GM13976 (cell line): ENCODE measurements at places on chromosomes 4 and X.
A peak's percentile ranks its signal among the peaks of the same experiment; 100 is the strongest.

DNA sequence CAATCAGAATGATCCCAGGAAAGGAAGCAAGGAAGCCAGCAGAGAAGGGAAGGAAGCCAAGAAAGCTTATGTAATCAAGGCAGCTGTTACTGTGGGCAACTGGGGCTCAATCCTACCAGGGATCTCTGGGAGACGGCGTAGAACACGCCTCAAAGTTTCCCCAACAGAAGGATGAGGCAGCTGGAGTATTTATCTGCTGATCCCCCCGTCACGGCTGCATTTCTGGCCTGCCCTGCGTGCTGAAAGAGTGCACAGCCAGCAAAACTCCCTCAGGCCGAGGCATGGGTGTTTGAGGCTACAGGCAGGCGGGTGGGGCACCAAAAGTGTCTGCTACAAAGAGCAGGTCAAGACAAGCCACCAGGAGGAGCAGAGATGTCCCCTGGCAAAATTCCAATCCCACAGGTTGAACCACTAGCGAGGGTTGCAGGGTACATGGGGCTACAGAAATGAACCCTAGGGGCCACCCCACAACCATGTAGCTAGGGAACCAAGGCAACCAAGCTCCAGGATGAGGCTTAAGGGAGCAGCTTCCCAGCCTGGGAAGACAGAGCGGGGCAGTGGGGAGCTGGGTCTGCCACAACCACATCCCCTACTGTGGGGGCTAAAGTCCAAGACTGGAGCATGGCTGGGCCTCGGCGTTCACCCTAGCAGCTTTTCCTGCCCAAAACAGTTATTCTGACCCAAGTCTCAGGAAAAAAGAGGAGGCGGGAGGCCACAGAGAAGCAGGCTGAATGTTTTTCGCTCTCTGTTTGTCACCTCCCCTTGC lies 113.4 kb downstream of the BCOR start:
- DNase-seq, result no peak

GRCh38 chr4:159018062-159018629 lies 84.7 kb upstream of the RAPGEF2 start:
- DNase-seq, result peak; percentile 74

DNA sequence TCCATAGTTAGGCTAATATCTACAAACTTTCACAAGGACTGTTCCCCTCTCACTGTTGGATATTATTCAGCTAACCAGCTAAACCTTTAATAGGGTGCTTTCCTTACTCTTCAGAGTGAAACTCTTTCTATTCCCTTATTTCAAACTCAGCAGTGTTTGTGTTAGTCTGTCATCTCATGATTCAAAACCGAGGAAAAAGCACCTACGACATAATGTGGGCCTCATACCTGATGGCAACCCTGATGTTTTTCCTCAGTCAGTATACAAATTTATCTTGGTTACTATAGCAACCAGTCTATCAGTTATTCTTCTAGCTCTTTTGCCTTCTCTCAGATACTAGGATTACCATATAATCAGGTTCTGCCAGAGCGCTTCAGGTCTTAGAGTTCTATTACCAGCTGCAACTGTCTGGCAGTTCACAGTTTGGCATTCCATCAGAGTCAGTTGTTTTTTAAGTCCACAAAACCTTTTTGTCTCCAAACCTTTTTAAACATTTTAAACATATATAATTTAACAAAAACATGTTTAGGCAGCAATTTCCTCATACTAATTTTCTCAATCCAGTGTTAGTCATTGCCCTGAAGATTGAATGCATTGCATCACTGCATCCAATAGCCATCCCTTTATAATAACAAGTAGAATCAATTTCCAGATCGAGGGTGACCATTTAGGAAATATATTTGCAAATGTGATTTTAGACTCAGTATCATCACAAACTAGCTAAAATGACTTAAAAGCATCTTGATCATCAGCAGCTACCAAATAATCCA lies 7.4 kb downstream of the WDR44 start:
- DNase-seq, result no peak

GRCh38 chr4:153789741-153790499 lies 1.0 kb upstream of the SFRP2 start:
- peak; percentile 26 for DNase-seq

DNA sequence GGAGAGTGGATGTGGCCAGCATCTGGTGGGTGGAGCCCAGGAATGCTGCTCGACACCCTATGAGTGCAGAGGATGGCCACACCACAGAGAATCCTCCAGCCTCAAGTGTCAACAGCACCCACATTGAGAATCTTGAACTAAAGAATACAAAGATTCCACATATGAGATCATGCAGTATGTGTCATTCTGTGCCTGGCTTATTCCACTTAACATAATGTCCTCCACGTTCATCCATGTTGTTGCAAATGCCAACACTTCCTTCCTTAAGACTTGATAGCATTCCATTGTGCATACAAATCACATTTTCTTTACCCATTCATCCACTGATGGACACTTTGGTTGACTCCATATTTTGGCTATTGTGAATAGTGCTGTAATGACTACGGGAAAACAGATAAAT lies 145.8 kb downstream of the PRKX start:
- no peak for DNase-seq

DNA sequence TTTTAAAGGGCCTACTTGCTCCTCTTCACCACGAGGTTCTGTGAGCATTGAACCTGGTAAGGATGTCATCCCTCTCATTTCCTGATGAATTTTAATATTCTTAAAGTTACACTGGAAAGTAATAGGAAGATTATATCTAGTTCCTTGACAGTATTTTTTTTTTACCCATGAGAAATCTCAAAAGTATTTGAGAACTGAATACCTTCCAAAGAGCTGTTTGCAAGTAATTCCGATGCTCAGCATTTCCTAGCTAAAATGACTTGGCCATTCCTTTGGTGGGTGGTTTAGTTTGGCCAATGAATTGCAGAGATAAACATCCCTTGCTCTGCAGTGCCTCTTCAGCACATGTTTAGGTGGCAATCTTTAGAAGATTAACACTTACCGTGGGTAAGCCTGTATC lies 110.2 kb upstream of the WDR1 start:
- no peak for DNase-seq

GRCh38 chr4:133084421-133084820 lies 64.7 kb upstream of the PCDH10 start:
- DNase-seq, result no peak

GRCh38 chr4:138455097-138455496 lies 212.9 kb upstream of the SLC7A11 start:
- DNase-seq, result no peak

DNA sequence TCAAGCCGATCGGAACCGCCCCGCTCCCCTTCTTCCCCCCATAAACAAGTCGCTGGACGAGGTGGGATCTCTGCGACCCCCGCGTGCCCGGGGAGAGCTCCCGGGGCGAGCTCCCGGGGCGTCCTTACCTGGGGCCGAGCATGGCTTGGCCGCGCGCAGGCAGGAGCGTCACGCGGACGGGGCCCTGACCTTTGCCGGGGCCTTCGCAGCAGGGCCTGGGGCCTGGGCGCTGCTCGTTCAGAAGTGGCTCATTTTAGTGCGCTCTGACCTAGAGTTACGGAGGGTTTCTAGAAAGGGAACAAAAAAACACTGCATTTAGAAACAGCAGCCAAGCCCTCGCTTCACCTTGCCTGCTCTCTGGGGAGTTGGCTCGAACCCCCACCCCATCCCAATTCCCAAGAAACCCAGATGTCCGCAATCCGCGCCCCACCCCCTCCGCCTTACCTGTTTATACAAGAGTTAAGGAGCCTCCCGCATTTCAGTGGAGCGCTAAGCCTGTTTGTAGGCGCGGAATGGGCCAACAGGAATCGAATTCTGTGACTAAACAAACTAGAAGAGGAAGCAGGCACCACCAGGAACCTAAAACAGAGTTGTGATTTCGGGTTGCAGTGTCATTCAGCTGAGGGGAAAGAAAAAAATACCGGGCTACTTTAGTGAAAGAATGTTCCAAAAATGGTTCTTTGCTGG lies 814 bp upstream of the RBM47 start:
- DNase-seq, result peak; percentile 73

- DNase-seq, result peak; percentile 92
These were observed 966 bp downstream of the CCNG2 start for GRCh38 chr4:77157859-77158486.

DNA sequence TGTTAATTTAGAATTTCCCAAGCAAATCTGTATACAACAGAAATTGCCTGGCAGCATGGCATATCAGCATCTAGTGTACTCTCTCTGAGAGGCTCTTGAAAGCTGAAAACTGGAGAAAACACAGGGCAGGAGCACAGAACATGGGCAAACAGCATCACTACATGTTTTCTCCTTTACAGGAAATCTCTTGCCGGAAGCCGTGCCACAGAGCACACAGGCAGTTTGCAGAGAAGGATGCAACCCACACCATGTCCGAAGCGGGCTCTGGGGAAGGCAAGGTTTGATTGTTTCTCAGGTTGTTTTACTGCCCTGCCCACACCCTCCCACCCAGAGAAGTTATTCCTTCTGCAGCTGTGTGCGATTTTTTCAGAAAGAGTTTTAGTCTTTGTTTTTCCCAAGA lies 41.1 kb upstream of the FAM9C start:
- DNase-seq, result no peak

DNA sequence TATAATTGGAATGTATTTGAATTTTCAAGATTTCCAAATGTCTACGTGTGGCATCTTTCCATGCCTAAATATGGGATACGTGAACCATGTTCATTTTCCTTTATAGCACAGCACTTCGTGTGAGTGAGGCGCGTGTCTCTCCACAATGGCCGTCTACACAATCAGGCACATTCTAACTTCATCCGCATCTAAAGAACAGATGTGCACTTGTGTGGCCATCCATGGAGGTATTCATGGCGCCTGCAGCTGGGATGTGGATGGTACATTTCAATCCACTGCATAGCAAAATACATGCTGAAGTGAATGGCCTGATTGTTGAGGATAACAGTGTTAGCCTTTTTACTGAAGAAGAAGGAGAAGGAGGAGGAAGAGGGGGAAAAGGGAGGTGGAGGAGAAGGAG lies 34.5 kb upstream of the TRIM2 start:
- DNase-seq, result no peak

GRCh38 chrX:70088751-70089150 lies 26.5 kb downstream of the OTUD6A start:
- DNase-seq, result no peak

DNA sequence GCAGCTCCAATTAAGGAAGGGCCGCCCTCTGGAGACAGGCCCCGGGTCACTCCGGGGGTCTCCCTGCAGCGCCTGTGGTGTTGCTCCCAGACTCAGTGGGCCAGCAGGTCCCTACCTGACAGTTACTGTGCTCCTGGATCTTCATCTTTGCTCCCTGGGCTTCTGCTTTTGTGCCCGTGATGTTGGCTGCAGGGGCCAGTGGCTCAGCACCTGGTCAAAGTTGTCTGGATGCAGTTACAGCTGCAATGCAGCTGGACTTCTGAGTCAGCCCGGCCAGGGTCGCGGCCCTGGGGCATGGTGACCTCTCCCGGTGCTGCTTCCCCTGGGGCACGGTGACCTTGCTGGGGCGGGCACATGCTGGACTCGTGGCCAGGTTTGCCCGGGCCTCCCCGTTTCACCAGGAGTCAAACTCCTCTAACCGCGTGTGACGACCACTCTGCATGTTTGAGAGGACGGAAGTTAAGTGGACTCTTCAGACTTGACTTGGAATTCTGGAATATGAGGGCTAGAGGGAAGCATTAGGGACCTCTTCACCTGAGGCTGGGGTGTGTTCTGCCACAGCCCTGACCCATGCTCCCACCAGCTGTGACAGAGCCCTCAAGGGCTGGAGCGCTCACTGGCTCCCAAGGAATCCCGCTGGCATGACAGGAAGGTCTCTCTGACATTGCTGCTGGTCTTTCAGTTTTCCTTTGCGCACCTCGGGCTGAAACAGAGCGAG lies 3.7 kb downstream of the CTAG2 start:
- no peak for DNase-seq

DNA sequence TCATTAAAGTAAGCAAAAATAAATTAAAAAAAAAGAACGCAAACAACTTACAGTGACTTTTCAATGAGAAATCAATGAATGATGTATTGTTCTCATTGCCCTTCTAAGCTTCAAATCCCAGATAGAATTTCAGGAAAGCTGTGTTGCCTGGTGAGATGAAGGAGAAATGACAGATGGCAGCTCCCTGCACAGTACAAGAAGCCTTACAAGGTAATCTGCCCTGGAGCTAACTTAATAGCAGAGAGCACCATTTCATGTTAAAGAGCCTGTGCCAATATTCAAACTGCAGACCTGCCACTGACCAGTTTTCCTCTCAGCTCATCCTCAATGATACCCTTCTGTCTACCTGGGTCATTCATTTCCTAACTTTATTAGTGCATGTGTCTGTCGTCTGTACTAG lies 54.0 kb downstream of the GC start:
- DNase-seq, result no peak

DNA sequence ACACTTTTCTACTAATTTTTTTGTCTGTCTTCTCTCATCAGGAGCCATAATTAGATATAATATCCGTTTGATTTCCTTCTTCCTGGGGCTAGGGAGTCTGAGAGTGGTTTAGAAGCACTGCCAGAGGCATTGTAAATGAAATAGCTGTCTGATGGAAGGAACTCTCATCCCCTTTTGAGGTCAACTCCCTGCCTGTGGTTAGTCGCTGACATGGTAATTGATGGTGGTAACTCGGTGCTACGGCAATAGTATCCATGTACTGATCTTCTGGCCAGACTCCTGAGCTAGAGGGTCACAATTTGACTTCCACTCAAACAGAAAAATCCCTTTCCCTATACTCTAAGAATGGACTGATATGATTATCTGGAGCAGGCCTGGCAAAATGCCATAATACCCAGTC lies 108.1 kb upstream of the TRPC5 start:
- no peak for DNase-seq

DNA sequence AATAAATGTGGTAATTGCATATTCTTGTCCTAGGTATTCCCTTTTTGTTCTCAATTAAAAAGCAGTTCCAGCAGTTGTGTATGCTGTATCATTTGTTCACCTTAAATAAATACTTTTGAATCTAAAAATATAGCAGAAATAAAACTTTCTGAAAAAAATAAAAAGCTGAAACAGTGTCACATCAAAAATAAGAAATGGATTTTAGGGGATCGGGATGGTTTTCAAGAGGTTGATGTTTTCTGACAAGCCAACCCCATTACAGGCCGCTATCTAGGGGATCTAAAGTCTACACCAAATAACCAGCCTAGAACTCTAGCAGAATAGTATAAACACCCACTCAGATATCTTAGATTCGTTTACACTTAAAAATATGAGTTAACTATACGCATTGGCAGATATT lies 95.4 kb upstream of the MAML3 start:
- no peak for DNase-seq

- no peak for DNase-seq
These were observed 4.8 kb upstream of the NKAP start for GRCh38 chrX:119948381-119948780.

DNA sequence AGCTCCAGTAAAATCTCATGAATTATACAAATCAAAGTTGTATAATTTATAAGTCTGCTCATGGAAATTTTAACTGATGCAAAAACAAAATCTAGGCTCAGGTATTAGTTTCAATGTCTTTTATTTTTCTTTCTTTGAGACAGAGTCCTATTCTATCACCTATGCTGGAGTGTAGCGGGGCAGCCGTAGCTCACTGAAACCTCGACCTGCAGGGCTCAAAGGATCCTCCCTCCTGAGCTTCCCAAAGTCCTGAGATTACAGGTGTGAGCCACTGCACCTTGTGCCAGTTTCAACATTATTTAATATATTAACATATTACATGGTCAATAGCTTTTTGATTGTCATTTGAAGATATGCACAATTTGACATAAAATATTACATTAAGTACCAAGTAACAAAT lies 678.7 kb downstream of the ARAP2 start:
- no peak for DNase-seq
